NCI-H2081 (cell line): ENCODE measurements at places on chromosomes 12 and 14.

- no peak for DNase-seq
These were observed 601.9 kb downstream of the SNAPC1 start for GRCh38 chr14:62364161-62364560.

GRCh38 chr14:72024043-72024407, 91.8 kb downstream of the RGS6 start:
- DNase-seq = peak; percentile 24

DNA sequence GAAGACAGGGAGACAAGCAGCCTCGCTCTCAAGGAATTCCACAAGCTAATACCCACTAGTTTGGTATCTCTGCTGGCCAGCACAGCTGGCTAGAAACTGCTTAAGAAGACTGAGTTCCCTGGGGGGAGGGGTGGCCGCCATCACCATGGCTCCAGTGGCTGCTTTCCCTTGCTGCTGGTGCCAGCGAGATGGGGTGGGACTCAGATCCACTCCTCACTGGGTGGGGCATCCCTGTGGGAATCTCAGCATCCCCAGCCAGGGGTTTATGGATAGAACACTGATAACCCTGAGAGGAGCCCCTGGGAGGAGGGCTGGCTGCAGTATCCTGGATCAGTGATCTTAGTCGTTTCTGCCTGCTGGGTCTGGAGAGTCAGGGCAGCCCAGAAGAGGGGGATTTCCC, 170.6 kb upstream of the MDGA2 start:
- DNase-seq = no peak

GRCh38 chr14:68736471-68736871, 56.4 kb downstream of the ZFP36L1 start:
- DNase-seq = no peak

DNA sequence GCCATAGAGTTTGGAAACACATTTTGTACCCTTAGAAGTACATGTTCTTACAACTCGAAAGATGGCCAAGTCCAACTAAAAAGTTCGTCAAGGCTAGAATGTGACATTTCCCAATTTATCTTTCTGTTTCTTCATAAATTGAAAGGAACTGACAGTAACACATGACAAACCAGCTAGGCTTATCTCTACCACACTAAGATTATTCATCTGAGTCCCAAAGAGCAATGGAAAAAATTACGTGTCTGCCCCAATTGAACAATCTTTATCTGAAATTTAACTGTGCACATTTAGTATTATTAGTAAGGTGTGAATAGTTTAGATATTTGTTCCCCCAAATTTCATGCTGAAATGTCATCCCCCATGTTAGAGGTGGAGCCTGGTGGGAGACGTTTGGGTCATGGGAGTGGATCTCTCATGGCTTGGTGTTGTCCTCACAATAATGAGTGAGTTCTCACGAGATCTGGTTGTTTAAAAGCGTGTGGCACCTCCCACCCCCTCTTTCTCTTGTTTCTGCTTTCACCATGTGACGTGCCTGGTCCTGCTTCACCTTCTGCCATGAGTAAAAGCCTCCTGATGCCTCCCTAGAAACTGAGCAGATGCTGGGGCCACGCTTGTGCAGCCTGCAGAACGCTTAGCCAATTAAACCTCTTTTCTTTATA, 13.3 kb downstream of the CPM start:
- no peak for DNase-seq

- no peak for DNase-seq
These were observed 6.0 kb downstream of the MMAB start for GRCh38 chr12:109567296-109567695.

DNA sequence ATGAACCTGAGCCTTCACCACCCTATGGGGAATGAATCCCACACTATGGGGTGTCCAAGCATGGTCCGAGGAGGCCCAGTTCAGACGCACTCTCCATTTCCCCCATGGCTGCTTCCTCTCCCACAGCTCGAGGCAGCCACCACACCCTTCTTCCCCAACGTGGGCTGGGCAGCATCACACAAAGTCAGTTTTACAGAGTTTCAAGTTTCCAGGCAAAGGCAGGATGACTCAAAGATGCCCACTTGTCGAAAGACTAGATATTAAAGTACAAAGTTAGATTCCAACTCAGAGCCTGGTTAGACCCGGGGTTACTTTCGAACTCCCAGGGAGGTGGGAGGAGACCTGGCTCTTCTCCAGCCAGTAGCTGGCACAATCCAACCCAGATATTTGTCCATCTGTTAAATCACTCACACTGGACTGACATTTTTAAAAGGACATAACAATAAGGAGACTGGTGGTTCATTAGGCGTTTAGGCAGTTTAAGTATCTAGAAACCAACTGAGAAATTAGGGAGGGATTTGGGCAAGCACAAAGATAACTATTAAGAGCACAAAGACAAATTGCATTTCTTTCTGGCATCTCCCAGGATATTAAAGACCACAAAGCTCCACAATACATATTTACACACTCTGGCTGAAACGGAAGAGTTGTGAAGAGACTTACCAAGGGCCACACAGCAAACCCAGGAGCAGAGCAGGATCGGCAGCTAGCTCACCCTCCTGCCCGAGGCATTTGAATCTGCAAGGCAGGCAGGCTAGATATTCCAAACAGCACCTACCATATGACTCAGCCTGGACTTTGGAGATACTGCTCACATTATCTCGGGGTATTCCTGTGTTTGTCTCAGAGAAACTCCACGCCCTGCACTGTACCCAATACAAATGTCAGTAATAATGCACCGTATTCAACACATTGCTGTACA, 34.8 kb downstream of the TMCC3 start:
- peak; percentile 59 for DNase-seq

- DNase-seq = no peak
These were observed 127.7 kb downstream of the NRXN3 start for GRCh38 chr14:78297858-78298257.

DNA sequence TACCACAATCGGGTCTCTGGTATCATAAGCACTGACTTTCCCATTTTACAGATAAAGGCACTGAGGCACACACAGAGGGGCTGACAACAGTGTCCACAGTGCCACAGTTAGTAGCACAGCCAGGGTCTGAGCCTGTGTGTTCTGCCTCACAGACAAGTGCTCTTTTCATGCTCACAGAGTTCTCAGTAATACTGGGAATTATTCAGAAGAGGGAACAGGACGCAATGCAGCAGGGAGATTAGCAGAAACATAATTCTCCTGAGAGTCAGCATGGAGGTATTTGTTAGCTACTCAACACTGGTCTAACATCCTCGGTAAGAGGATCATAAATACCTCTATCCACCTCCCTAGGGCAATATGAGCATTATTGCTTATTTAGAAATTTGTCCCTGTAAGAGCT, 219.3 kb upstream of the EEA1 start:
- DNase-seq = no peak

DNA sequence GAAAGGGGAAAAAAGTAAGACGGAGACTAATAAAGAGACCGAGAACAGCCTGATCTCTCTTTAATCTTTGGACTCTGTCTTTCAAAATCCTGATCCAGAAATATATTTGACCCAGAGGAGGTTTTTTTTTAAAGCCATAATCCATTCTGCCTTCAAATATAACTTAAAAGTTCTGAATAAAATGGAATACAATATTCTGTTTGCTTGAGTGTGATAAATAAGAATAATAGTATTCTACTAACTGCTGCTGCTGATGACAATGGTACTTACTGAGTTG, 1196.0 kb downstream of the GALC start:
- DNase-seq = no peak

GRCh38 chr14:93347850-93348249, 868 bp downstream of the COX8C start:
- no peak for DNase-seq

DNA sequence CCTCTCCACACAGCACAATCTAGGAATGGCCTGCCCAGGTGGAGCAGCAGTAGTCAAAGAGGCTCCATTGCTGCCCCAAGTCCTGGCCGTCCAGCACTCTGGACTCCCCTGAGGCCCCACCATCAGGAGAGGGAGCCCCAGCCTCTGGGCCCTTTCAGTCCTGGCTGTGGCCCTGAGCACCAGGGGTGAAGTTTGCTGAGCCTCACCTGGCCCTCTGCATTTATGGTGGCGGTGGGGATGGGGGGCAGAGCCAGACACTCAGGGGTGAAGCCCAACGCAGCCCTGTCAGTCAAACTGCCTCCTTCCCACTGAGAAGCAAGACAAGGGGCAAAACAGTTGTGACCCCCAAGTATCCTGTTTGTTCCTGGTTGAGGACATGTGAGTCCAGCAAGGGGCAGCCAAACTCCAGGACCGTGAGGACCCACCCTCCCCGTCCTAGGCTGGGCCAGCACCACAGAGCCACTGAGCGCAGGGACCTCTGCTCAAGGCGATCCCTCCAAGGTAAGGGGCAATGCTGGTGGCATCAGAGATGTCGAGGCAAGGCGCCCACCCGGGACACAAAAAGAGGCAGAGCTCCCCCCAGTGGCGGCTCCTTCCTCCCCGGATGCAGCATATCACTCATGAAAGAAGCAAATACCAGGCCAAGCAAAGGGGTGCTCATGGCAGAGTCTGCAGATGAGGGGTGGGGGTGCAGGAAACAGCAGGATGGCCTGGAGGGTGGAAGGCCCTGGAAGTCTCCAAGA, 4.8 kb upstream of the AMN start:
- DNase-seq = peak; percentile 30

DNA sequence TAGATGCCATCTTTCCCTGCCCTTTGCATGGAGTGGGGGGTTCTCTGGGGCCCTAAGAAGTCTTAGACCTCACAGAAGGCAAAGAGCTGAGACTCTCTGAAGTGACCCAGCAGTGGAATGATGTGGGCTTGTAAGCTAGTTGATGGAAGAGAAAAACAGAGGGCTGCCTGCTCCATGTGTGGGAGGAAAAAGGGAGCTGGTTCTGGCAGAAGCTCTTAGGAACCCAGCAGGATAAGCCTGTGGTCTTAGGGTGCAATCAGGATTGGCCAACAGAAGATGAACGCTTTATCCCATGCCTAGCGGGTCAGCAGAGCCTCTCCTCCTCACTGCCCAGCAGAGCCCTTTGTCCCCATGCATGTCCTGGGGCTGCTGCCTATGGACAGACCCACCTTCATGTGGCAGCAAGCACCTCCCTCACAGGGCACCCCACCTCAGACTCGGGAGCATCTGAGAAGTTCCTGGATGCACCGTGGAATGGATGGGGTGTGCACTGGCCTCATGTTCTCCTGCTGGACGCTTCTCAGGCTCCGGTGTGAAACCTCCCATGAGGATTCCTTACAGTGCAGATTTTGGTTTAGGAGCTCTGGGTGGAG, 152.7 kb downstream of the ADGRD1 start:
- no peak for DNase-seq

DNA sequence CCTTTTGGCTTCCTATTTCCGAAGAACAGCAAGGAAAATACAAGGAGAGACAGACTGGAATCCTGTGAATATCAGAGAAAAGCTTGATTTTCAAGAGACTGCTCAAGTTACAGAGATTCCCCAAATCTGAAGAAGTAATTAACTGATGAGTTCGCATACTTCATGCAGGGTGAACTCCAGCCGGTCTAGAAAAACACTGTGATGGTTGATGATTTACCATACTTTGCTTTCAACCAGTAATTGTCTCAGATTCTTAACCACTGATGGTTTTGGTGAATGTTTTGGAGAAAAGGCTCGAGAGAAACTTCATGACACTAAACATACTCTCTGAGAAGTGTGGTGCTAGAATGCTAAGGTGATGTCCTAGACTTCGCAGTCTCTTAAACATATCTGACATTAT, 4.4 kb upstream of the PLXNC1 start:
- DNase-seq = no peak

GRCh38 chr12:19712041-19712440, 272.7 kb downstream of the AEBP2 start:
- no peak for DNase-seq

GRCh38 chr12:83256562-83256961, 569.9 kb downstream of the TMTC2 start:
- no peak for DNase-seq

- DNase-seq = no peak
These were observed 431.2 kb upstream of the PDE3A start for GRCh38 chr12:19937161-19937560.

GRCh38 chr14:94423453-94424056, 29.0 kb downstream of the SERPINA11 start:
- peak; percentile 43 for DNase-seq

DNA sequence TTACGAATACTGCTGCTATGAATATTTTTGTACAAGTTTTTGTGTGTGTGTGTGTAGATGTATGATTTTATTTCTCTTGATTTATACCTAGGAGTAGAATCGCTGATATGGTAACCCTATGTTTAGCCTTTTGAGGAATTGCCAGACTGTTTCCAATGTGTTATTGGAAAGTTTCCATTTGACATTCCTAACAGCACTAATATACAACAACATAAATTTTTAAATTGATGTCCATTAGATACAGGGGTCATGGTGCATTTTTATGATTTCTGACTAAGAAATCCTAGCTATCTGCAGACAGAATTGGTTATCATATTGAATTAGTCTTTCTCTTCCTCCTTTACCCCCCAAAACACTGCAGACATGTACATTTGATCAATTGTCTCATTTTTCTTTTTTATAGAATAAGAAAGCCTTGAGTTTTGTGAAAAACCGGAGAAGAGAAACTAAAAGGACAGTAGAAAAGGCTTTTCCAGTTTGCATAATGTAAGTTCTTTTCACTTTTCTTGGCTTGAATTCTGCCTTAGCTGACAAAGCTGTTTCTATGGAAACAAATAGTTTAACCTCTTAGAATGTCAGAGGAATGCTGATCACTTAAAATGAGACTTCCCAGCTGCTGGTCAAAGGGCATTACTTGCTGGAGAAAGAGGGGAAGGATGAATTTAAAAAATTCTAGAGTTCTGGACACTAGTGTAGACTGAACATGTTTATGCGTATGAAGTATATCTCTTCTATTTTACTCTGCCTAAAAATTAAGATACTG, 28.2 kb downstream of the PALS1 start:
- DNase-seq = no peak

DNA sequence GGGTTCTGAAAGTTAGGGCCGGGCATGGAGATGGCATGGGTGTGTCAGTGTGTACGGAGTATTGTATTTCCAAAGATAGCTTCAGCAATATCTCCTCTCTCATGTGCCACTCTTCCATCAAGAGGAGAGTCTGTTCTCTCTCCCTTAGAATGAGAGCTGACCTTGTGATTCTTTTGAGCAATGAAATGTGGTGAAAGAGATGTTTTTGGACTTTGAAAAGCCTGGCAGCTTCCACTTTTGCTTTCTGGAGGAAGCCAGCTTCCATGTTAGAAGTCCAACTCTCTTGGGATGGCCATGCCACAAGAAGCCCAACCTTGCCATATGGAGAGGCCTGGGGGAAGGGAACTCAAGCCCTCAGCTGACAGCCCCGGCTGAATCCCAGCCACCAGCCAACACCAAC, 72.4 kb upstream of the GZMB start:
- no peak for DNase-seq

DNA sequence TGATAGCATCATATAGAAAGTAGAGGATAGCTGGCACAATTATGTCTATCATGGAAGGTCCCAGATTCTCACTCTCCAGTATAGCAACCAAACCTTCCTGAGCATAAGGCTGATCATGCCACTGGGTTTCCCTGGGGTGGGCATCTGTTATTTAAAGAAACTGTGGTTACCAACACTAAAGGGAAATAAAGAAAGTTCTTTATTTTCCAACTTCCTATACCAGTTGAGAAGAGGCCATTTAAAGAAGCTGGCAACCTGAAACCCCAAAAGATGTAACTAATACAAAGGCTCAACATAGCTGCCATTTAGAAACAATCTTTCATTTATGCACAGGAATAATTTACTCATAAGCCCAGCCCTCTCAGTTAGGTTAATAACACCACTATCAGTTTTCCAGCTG, 3.1 kb downstream of the BCAT1 start:
- no peak for DNase-seq
